ENCODE measurements at places on chromosomes 12 and 14.

- peak; percentile 72 for DNase-seq
Observed at GRCh38 chr12:85963326-85963725, 89.2 kb downstream of the NTS start.

DNA sequence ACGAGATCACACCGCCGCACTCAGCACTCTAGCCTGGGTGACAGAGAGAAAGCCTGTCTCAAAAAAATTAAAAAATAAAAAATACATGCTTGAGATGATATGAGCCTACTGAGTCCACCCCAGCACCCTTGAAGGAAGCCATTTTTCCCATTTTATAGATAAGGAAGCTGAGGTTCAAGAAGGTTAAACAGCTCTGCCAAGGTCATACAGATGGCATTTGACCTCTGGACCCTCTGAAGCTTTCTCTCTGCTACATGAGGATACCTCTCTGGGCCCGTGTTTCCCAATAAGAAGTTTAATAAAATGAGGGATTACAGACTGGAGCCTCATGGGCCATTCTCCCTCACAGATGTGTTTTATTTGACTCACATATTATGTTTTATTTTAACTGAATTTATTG lies 53.9 kb upstream of the PNMA1 start:
- no peak for DNase-seq

GRCh38 chr12:131808744-131809371 lies 19.3 kb upstream of the MMP17 start:
- DNase-seq, result no peak

- DNase-seq, result no peak
Observed at GRCh38 chr12:89678225-89678624, 30.4 kb downstream of the ATP2B1 start.

- no peak for DNase-seq
Observed at GRCh38 chr14:22978981-22979671, 3.2 kb downstream of the AJUBA start.

DNA sequence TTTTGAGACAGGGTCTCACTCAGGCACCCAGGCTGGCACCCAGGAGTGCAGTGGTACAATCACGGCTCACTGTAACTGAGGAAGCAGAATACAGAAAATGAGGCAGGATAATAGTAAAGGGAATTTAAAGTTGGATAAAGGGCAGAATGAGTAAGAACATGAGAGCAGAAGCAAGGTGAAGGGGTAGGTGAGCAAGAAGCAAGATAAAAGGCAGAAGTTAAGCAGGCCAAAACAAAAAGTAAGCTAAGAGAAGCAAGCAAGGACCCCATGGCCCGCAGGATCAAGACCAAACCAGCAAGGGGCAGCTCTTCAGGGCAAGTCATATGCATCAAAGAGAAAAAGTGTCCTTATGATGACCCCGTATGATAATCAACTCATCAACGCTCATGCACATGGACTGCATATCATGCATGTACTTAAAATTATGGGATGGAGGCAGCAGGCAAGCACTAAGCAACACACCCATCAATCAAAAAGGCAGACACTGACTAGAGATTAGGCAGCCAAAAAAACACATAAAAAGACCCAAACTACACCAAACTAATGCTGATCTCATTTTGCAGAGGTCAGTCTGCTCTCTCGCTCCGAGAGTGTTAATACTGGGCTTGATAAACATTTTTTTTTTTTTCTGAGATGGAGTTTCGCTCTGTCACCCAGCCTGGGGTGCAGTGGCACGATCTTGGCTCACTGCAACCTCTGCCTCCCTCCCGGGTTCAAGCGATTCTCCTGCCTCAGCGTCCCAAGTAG lies 11.6 kb downstream of the TIMELESS start:
- DNase-seq, result no peak

- no peak for DNase-seq
Observed at GRCh38 chr14:45181806-45182205, 46.1 kb downstream of the FANCM start.

DNA sequence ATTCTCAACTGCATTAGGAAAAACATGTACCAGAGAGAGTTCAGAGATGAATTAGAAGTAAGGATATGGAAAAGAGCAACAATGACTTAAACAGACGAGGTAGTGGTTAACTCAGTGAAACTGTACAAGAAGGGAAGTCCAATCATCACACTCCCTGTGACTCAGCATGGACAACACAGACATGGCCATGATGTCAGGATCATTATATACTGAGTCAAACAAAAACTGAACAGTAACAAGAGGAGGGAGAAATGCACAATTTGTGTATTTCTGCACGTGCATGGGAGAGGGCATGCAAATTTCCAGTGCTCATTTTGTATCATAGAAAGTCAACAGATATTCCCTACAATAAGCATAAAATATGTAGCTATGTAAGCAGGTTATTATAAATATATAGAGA lies 1037.8 kb downstream of the BCL11B start:
- DNase-seq, result peak; percentile 6

- DNase-seq, result no peak
Observed at GRCh38 chr12:13786646-13787045, 194.8 kb downstream of the GRIN2B start.

- DNase-seq, result no peak
Observed at GRCh38 chr12:82619644-82620043, 67.1 kb upstream of the TMTC2 start.

DNA sequence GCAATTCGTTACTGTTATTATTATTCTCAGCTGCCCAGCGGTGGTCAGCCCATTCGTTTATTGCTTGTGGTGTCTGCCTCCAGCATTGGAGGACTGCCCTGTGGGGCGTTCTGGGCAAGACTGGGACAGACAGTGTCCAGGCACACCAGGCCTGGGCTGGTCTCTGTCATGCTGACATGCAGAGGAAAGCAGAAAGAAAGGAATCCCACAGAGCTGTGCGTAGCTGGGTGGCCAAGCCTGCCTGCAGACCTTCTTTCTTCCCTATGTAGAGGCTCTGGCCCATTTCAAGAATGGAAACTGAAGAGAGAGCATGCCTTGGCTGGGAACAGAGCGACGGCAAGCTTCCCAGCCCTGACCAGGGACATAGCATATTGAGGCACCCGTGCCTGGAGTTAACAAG lies 525.3 kb upstream of the TBX3 start:
- DNase-seq, result no peak

DNA sequence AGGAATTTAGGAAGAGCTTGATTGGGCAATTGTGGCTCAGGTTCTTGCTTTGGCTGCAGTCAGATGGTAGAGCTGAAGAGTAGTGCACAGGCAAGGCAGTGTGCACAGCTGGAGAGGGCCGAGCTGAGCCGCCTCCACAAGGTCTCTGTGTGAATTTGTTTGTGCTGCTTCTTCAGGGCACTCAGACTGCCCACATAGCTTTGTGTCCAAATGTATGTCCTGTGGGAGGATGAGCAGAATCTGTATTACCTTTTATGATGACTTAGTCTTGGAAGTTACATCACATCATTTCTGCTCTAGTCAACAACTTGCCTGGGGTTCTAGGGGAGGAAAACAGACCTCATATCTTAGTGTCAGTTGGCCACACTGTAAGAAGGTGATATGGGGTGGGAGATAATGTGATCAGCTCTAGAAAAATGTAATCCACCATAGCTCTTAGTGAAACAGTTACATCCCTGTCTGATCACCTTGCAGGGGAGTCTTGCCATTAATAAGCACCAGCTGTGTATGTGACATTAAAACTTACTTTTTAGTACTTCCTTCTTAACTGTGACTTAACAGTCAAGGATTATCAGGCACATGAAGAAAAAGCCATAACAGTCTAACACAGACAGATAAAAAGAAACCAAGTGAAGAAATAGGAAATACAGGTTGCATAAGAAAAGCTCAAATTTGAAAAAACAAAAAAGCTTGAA lies 53.4 kb downstream of the RCOR1 start:
- DNase-seq, result no peak

GRCh38 chr14:35335388-35336092 lies 43.4 kb downstream of the PSMA6 start:
- no peak for DNase-seq

DNA sequence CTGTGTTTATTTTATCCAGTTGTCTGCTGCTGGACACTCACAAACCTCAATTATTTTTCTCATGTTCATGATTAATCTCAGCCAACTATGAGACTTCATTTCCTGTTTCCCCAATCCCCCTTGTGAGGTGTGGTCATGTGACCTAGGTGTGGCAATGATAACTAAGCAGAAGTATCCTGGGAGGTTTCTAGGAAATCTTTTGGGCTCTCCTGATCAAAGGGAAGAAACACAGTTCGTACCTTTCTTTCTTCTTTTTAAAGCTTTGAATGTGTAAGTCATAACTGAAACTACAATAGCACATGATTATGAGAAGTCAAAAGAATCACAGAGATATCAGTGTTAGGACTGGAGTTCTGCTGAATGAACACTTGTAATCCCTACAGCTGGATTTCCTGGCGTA lies 34.4 kb upstream of the MANSC4 start:
- DNase-seq, result no peak

DNA sequence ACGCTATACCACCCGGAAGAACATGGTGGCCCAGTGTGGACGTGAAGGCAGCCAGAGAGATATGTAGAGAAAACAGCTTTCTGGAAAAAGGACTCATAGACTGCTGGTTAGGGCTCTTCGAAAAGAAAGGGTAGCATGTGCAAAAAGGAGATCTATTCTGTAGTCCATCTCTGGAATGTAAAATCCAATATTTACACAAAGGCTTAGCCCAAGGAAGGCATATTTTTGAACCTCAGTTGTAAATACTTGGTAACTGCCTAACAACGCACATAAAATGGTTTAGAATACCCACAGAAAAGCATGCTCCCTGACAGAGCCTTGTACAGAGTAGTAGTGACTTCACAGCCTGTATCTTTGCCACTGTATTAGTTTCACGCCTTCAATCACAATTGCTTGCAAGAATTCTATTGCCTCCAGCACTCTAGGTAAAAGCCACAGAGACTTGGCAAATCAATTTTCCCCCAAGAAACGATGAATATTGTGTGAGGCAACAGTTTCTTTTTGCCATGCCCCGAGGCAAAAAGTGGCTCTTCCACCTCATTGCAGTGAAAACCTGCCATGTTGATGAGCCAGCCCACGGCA lies 59.2 kb downstream of the TRIM9 start:
- no peak for DNase-seq

GRCh38 chr12:9383585-9383984 lies 175.4 kb upstream of the PZP start:
- DNase-seq, result no peak

DNA sequence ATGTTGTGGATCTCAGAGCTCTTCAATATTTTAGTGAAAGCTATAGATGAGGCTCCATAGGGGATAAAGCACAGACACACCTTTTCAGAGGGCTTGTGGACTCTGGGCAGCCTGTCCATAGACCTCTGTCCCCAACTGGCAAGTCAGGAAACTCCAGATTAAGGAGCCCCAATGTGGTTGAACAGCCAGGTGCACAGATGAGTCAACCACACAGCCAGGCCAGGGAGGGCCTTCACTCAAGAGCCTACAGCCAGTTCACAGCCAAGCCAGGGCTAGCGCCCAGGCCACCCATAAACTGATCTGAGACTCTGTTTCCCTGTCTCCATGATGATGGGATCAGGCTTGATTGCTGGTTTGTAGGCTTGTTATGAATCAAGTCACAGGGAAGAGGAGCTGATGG lies 1.0 kb upstream of the BDKRB2 start:
- no peak for DNase-seq

DNA sequence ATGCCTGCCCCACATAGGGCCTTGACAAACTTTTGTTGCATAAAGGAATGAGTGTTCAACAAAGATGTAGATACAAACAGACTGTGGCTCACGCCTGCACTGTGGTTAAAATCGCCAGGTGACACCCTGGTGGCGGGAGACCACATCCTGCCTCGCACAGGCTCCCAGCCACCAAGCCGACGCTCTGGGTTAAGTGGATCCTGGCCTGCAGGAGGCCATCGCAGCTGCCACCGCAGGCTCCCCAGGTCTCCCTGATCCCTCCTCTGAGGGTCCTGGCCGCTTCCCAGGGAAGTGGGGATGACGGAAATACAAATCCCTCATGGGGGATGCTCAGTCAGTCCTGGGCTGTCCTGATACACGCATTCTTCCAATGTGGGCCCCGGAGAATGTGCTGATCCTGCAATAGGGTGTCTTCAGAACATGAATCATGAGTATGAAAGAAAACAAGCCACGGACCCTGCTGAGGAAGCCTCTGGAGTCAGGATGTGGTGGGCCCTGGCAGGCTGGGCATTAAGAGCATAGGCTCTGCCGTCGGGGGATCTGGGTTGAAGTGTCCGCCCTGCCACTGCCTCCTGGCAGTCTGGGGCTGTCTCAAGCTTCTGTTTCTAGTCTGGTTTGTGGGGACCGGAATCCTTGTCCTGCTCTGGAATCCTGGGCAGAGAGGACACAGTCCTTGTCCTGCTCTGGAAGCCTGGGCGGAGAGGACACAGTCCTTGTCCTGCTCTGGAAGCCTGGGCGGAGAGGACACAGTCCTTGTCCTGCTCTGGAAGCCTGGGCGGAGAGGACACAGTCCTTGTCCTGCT lies 53.5 kb upstream of the BEGAIN start:
- no peak for DNase-seq

- DNase-seq, result no peak
Observed at GRCh38 chr14:73293782-73294781, 56.8 kb downstream of the PAPLN start.

DNA sequence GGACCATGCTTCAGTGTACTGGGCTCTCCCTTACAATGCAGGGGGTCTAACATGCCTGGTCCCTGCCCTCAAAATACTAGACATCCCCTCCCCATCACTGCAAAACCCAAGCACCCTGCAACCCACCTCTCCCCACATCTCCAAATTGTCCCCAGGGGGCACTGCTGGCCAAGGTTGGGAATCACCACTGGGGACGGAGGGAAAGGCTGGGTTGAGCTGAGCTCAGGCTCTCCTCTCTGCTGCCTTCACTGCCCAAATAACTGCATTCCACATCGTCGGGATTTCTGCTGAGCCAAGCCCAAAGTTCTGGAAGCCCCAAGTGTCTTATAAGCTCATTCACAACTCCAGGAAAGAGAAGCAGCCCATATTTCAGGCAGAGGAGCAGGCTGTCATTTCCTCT lies 69.6 kb downstream of the NT5DC3 start:
- no peak for DNase-seq

All from retinal pigment epithelial cell (primary cell).